Ovary (tissue), 10 donors: ENCODE measurements at places on chromosomes 3 and 15. TPM values are rescaled to one million over a fixed set of nuclear protein-coding genes. Genes with fewer than 3 reads are reported as not detected.

GRCh38 chr3:58116161-58116955 lies 94.4 kb downstream of the DNASE1L3 start:
- DNase-seq = no peak

ACKR2 gene
- 0.96 TPM for total RNA-seq

DNA sequence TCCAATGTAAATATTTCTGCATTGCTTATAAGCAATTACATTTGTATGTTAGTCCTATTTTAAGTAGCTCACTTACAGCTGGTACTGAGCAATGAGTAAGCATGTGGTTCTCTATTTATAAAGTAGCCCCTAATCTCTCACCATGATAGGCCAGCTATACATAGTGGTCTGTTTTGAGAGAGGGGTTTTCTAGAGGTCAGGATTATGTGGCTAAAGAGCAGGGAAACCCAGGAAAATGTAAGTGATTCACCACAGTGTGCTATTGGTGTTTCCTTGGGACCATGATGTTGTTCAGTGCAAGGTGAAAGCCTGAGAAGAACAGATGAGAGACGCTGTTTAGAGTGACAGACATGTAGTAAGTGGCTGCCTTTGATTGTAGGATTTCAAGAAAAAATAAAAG lies 26.4 kb downstream of the RBMS3 start:
- DNase-seq = no peak

FNDC3B gene
- total RNA-seq = 108 TPM

DNA sequence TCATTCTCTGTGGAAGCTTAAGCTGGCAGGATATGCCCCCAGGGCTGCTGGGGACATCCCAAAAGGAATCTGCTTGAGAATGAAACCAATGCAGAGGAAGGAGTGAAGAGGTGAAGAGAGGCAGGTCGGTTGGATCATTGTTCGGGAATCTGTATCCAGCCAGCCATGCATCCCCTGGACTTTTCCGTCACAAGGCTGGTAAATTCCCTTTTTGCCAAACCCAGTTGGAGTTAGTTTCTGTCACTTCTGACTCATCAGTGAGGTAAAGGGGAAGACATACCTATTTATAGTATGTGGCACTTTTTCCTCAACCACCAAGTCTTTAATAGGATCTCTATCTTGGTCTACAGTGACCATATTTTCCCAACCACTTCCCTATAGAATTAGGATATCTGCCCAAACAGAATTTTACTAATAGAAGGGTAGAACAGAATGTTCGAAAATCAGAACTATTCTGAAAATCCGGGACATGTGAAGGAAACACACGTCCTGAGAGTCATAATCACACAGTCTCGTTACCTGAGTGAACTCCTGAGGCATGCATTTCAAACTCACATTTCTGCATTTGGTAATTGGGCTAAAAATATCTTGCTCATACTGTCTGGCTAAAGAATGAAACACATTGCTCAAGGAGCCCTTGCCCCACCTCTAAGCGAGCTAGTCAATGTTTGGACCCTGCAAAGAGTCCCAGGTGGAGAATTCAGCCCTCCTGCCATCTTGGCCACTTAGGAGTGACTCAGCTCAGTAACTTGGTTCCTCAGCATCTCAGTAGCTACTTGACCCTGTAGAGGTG lies 289.7 kb upstream of the ADAMTS9 start:
- no peak for DNase-seq

- DNase-seq = no peak
These were observed 38.6 kb downstream of the BTLA start for GRCh38 chr3:112460519-112461195.

DNA sequence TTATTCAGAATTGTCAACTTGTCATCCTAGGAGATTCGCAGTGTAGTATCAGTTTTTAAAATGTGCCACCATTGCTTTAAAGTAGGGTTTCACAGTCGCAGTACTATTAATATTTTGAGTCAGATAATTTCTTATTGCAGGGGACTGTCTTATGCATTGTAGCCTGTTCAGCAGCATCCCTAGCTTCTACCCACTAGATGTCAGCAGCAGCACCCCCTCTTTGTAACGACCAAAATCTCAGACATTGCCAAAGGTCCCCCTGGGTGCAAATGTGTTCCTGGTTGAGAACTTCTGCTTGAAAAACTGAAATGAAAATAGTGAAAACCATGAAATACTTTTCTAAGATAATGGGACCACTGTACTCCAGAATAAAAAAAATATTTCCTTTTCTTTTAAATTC lies 474.8 kb downstream of the CNTN3 start:
- DNase-seq = no peak

DNA sequence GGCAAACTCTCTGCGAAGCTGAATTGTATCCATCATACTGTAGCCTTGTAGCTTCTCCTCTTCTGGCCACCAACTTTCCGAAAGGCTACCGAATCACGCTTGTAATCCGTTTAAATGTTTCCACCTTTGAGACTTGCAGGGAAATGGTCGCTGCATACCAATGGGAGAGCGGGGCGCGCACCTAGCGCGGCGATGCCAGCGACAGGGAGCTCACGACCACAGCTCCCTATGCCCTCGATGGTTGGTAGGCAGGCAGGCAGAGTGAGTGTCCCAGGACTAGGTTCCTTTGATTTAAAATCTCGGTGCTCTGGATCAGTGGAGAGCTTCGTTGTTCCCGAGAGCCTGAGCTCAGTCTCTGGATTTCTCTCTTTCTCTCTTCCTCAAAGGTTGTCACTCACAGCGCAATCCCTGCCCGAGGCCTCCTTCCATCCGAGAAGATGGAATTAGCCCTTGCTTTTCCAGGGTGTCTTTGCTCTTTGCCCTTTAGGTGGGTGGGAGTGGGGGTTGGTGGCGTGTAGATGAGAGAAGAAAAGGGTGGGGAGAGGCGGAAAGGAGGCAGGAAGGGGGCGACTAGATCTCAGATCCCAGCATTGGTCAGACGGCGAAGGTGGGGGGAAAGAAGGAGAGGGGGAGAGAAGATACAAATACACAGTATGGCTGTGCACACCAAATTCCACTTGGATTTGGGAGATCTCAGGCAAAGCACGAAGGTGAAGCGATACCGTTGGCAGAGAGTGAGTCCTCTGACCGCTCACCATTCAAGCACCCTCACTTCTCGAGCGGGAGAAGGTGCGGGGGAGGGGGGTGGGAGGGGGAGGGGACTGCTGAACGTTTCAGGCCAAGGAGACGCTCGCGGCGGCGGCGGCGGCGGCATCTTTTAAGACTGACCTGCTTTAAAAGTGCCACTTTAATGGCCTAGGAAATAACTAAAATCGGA lies at the start of gene SLITRK3:
TSS of gene SLITRK3 (minus strand) at position 745 of the 937 bp plus-strand sequence. CDS start 5,554 bp downstream, outside the sequence.
- DNase-seq = no peak

GRCh38 chr3:9151240-9151639 lies 98.2 kb downstream of the SRGAP3 start:
- DNase-seq = no peak

DNA sequence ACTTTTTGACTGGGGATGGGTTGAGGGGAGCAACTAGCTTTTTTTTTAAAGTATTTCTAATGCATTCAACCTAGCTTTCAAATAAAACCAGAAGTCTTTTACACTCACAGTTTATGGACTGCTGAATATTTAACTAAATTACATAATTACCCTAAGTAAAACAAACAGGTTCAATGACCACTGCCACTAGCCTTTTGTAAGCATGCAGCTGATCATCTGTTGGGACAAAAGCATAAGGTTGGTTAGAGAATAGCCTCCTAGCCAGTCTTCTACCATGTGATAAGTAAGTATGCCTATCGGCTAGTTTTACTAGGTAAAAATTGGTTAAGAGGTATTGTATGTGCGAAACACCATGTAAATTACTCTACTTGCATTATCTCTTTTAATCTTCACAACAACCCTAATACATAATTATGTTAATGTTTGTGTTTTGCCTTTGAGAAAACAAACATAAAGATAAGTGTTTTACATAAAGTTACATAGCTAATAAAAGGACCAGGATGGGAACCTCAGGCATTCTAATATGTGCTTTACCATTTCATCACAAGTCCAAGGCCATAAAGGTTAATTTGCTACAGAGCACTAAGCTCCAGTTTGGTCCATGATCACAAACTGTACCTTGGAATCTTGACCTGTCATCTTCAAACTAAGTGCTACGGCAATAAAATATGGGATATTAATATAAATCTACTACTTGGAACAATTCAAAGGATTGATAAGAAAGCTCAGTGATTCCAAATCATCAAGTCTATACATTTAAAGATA lies 13.2 kb downstream of the PFN2 start:
- DNase-seq = no peak

XRN1 gene
- 49.9 TPM for total RNA-seq

- DNase-seq = no peak
These were observed 966.9 kb upstream of the NR2F2 start for GRCh38 chr15:95363646-95364045.

C3orf18 gene
- total RNA-seq = 17.7 TPM

SLC22A13 gene
- total RNA-seq = not detected

DNA sequence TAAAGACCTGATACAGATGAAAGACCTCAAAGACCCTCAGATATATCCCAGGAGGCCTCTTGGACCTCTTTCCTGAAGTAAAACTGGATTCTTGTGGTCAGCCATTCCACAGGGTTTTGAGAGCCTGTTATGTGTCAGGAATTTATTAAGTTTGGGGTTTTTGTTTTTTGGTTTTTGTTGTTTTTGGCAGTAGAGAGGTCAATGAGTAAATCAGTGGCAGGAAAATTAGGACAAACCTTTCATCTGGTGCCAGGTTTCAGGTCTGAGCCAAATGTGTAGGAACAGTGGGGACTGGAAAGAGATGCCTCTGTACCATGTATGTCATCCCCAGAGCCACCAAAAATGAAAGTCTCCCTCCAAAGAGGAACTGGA lies 520.4 kb upstream of the MDFIC2 start:
- no peak for DNase-seq

DNA sequence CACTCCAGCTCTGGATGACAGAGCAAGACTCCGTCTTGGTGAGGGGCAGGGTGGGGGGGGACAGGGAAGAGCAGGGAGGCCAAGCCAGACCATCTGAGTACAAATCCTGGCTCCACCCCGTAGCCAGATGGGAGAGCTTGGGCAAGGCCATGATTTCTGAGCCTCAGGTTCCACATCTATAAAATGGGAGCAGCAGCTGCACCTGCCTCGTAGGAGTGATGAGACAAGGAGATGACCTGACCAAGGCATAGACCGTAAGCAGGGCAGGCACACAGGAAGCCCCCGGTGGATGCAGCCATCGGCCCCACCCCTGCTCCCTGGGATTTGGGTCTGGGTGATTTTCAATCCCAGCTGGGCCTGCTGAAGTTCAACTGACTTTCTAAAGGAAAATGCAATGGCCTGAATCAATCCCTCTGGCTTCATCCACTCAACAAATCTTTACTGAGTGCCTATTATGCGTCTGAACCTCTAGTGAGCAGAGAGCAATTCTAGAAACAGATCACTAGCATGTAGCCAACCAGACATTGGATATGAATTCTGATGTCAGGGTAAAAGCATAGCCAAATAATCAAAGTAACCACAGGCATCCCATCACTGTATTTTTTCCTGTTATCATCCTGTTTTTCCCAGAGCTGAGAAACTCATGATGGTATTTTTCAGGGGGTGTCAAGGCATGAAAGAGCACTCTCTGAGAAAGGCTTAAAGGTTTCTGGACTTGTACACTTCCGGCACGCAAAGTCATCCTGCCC lies 141.2 kb downstream of the NUP210 start:
- no peak for DNase-seq

- no peak for DNase-seq
These were observed 441 bp upstream of the UCN2 start for GRCh38 chr3:48564022-48564421.

- no peak for DNase-seq
These were observed 351.2 kb downstream of the RAP2B start for GRCh38 chr3:153513236-153513635.

GRCh38 chr3:169760479-169760878 lies 4.4 kb downstream of the TERC start:
- DNase-seq = no peak

- no peak for DNase-seq
These were observed 5.6 kb upstream of the FEZF2 start for GRCh38 chr3:62378921-62379320.

- DNase-seq = no peak
These were observed 15.9 kb downstream of the HRH1 start for GRCh38 chr3:11170052-11170770.

GOLGA8R gene
- 5.1 TPM for total RNA-seq

DNA sequence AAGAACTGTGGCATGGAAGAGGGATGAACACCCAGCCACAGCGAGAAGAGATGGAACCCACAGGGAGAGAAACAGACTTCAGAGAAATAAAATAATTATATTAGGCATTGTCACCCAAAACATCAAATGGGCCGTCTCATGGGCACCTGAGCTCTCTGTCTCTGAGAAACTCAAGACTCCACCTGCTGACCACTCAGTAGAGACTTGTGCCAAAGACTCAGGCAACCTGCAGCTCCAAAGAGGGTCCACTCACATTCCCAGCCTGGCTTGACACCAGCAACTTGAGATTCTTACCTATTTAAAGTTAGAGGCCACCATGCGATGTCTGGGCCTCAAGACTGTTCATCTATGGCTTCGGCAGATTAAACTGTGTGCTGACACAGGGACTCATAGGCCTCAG lies 12.0 kb downstream of the SEMA5B start:
- DNase-seq = no peak

SEC61A1 gene
- total RNA-seq = 161 TPM

DNA sequence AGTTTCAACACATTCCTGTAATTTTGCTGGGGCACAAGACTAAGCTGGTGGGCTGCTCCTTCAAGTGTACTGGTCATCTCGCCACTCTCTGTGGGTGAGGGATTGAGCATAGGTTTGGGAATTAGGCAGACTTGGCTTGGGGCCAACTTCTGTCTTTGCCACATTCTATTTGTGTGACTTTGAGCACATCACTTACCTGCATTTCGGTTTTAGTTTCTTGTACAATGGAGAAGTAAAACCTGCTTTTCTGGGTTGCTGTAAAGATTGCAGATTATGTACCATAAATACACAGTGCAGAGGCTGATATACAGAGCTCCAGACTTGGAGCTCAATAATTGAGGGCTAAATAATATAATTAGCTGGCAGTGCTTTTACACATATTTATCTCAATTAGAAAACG lies 162.1 kb downstream of the C3orf38 start:
- DNase-seq = no peak

GRCh38 chr3:4475804-4476203 lies 8.7 kb upstream of the SUMF1 start:
- DNase-seq = no peak

ACSBG1 gene
- total RNA-seq = 2.2 TPM

DNA sequence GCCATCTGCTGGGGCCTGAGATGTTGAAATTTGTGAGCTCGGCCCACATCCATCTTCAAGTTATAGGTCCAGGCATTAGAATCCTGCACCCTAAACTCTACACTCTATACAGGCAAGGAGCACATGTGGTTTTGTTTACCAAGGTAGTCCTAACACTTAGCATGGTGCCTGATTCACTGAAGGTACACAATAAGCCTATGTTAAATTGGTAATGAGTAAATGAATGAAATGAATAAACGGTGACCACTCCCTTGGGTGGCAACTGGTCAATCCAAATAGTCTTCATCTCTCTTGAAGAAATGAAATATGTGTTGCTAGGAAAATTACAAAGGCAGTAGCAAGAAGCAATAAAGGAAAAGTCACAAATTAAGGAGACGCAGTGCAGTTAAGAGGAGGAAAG lies 359.3 kb upstream of the UBE2E2 start:
- no peak for DNase-seq

A4GNT gene
- total RNA-seq = not detected

GRCh38 chr3:58953288-58953687 lies 96.5 kb downstream of the CFAP20DC start:
- DNase-seq = no peak

GRCh38 chr3:24100696-24101402 lies 155.8 kb downstream of the NR1D2 start:
- no peak for DNase-seq

LOXL1 gene
- total RNA-seq = 33.8 TPM
